CD4-positive, alpha-beta T cell treated with Interleukin-6 at 100 ng/mL for 8 hours (primary cell): ENCODE measurements at places on chromosomes 2 and 18.
A peak's percentile ranks its signal among the peaks of the same experiment; 100 is the strongest.

DNA sequence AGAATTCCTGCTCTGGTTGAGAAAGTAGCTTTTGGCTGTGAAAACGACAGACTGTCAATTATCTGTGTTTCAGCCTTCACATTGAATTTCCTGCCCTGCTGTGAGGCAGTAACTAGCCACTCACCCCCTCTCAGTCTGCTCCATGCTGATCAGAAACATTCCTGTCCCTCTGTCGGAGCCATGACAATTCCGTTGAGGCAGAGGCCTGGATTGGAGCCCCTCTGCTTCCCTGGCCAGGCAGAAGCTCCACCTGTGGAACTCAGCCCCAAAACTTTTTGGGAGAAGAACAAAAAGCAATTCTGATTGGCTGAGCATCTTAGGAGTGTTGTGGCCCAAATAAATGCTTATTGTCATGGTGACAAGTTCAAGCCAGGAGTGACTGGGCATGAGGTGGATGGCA lies 60.0 kb downstream of the APOB start:
- no peak for DNase-seq

DNA sequence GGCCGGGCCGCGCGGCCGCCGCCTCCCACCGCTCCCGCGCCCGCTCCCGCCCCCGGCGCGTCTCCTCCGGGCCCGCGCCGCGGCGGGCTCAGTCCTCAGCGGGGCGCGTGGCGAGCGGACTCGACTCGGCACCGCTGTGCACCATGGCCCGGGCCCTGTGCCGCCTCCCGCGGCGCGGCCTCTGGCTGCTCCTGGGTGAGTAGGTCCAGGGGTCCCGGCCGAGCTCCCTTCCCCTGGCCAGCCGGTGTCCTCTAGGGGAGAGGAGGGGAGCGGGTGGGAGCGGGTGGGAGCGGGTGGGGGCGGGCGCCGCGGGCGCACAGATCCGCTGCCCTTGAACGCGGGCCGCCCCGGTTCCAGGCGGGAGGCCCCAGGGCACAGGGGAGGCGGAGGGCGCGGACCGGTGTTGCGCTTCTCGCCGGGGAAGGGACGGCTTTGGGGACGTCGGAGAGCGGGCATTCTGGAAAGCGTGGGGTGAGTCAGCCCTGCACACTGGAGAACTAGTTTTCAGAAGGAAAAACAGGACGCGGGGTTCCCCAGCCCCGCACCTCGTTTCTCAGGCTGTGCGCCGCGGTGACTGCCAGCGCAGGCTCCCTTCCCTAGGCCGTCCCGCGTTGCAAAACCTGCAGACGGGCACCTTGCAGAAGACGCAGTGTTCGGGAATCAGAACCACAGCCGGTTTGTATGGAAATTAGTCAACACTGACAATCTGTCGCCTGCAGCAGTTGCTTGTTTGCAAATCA lies at the start of gene RAMP1:
Gene RAMP1 (plus strand): TSS at position 91 of the 740 bp plus-strand sequence. CDS start 53 bp downstream, at position 144.
- DNase-seq: no peak

DNA sequence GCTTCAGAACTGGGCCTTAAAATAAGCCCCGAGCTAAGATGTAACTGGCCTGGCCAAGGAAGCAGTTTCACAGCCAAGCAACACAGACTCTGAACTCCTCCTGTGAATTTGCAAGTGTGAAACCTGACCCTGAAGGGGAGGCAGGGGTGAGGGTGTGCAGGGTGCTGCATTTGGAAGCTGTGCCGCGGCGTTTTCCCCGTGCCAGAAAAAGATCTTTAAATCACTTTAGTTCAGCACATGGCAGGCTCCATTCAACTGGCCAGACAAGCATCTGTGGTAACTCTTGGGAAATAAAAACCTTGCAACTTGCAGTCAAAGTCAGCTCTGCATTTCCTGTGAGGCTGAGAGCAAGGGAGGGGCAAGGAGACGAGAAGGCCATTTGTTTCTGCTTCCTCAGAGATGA lies 209.3 kb upstream of the SOX11 start:
- DNase-seq: no peak

DNA sequence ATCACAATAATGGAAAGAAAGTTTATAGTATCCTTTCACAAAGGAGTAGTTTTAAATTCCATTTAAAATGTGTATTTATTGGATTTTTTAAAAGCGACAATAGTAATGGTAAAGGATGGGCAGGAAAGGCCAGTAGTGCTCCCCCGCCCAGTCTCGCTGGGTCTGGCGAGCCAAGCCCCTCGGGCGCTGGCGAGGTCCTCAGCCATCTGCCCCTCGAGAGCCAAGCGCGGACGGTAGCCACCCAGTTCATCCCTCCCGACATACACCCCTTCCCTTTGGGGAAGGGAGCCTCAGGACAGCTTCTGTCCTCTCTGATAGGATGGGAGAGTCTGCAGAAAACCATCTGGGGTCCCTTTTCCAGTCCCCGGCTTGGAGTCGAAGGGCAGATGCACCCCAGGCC lies 45.2 kb downstream of the BOLA3 start:
- DNase-seq: no peak

DNA sequence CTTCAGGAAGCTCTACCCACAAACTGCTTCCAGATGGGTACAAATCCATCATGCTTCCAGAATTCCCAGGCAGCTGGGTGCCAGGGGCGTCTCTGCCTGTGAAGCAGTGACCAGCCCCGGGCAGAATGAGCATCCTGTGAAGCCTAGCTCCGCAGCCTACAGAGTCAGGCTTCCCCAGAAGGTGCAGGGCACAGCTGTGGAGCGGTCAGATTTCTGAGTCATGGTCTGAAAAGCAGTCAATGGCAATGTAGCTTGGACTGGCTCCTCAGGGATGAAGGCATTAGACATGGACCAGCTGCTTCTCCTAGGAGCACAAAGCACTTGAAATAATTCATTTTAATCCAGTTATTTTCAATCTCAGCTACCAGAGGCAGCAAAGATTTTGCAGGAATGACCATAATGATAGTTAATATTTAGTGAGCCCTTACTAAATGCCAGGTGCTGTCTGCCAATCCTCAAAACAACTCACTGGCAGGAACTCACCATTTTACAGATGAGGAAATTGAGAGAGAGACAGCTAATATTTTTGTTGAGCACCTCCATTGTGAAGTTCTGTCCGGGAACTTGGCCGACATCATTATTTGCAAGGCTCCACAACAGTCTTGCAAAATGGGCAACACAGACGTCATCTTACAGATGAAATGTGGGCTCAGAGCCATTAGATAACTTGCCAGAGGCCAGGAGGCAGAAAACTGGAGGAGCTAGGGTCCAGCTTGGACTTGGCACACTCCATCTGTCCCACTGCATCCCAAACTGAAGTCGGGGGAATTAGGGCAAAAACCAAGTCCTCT lies 31.7 kb downstream of the ACMSD start:
- DNase-seq: no peak

DNA sequence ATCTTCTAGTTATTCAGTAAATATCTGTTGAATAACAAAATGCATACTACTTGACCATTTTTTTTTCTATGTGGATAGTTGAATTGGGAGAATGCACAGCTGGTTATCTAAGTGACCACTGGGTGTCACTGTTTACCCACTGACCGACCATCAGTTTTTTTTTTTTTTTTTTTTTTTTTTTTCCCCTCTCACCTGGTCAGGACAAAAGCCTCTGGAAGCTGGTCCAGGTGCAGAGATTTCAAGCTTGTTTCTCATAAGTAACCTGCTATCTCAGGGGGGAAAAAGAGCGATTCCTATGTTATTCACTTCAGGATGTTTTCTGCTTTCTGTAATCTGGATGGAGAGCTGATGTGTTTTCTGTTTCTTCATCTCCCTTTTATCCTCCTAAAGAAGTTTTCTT lies 256.0 kb downstream of the DCDC2C start:
- DNase-seq: no peak

- DNase-seq: no peak
Measured at GRCh38 chr2:9388199-9388681, 35.1 kb downstream of the ITGB1BP1 start.

- no peak for DNase-seq
Measured at GRCh38 chr2:191569025-191569424, 108.9 kb upstream of the NABP1 start.

DNA sequence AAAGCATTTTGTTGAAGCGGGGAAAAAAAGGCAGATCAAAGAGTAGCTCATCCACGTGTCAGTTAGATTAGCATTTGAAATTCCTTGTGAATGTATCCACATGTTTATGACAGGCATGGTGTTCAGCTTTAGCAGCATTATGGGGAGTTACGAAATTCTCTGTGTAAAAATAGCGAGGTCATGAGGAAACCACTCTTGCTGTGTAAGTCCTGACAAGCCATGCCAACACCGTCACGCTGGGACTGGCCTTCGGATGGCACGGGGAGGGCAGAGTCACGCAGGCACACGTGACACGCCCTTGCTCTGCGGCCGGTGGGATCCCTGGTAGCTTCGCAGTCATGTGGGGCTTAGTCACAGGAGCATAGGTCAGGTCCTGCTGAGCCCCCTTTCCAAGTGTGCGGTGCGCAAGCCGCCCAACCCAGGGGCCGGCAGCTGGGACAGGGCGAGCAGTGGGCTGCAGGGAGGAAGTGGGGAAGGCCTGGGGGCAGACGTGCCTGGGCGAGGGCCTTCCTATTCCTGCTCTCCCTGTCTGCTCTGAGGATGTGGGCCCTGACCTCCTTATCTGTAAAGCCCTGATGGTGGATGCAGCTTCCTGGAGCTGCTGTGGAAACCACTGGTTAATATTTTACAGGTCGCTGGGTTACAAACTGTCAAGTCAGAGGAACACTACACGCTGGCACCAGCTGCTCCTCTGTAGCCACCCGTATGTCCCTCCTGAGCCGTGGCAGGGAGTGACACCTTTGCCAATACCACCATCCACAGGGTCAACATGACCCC lies 18.0 kb downstream of the MBP start:
- DNase-seq: no peak

- DNase-seq: no peak
Measured at GRCh38 chr2:68663371-68664156, 20.2 kb downstream of the PROKR1 start.

DNA sequence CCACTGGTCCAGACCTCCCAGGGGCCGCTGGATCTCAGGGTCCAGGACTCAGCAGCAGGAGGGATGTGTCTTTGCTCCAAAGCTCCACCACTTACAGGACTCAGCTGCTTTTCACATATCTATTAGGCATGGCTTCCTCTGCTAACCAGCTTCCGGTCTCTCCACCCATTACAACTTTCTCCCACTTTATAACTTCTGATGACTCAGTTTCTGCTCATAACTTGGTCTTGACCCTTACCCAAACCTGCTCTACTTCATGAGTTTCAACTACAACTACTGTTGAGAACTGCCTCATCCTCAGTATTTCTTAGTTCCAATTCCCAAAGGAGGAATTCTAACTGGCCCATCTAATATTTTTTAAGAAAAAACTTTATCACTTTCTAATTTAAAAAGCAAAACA lies 17.2 kb downstream of the SULT1C2 start:
- no peak for DNase-seq

DNA sequence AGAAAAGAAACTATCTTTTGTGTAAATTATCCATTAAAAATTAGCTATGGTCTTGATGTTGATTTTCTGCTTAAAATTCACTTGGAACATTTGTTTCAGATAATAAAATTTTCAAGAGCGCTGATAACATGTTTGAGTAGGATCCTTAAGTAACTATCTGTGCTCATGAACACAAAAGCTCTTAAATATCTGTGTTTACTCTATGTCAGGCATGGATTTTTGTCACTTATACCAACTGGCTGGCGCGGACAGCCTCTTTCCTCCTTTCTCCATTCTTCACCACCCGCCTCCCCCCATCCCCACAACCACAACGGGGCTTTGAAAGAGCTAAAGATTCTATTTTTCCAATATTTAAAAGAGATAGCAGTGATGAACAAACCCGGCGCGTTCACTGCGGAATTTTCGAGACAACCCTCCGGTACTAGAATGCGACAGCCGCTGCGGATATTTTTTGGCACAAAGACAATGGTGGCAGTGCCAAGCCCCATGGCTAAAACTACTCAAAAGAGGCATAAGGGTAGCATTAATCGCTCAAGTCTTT lies 181.5 kb downstream of the TCF4 start:
- no peak for DNase-seq

GRCh38 chr2:174046172-174046571 lies 81.0 kb upstream of the SP3 start:
- no peak for DNase-seq

GRCh38 chr2:189860161-189860560 lies 75.9 kb downstream of the PMS1 start:
- DNase-seq: no peak

- DNase-seq: no peak
Measured at GRCh38 chr2:59068255-59068654, 827.1 kb upstream of the FANCL start.

- no peak for DNase-seq
Measured at GRCh38 chr2:73536133-73536840, 105.9 kb downstream of the NAT8 start.

DNA sequence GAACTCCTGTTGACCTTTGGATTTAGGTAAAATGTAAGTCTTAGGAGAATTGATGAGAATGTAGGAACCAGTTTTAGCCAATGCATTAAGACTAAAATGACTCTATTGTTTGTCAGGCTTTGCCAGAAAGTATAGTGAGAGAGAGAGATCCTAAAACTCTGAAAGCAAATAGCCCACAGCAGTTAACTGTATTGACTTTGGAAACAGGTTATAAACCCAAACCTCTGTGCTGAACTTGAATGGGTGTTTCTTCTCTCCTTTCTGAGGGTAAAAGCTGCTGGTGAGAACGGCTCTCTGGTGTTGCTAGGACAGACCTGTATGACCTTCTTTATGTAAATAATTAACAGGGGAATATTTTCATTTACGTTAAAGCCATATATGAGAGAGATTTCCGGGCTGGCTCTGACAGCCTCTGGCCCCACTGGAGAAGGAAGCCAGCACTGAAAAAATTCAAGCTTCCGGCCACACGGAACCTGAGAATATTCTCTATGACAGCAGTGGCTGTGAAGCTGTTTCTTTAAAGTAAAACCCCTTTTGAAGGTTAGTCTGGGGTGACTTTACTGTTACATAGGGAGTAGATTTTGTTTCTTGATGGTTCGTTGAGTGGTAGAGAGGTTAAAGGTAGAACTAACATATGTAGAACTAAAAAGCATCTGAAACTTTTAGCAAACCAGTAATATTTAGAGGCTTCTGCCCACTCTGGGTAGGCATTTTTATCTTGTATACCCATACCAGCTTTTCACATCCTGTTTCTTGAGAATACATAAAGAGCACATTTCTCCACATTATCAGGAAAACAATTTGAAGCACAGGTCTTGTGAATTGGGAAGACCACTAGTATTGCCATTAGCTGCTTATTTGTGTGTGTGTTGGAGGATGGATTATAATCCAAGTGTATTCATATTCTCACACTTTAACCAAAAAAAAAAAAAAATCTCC lies 123.8 kb downstream of the SPTBN1 start:
- peak; percentile 76 for DNase-seq

- no peak for DNase-seq
Measured at GRCh38 chr2:189629531-189630453, 31.5 kb upstream of the ASNSD1 start.

- DNase-seq: no peak
Measured at GRCh38 chr2:168210895-168211570, 36.4 kb downstream of the STK39 start.

GRCh38 chr2:152415796-152416195 lies 80.8 kb downstream of the FMNL2 start:
- no peak for DNase-seq

- DNase-seq: no peak
Measured at GRCh38 chr18:55918444-55918843, 330.5 kb upstream of the TCF4 start.

- peak; percentile 45 for DNase-seq
Measured at GRCh38 chr2:85728883-85729824, 24.6 kb upstream of the ATOH8 start.

- no peak for DNase-seq
Measured at GRCh38 chr2:46355756-46356155, 58.5 kb downstream of the EPAS1 start.
